ENCODE measurements at places on chromosomes 6 and 20.

DNA sequence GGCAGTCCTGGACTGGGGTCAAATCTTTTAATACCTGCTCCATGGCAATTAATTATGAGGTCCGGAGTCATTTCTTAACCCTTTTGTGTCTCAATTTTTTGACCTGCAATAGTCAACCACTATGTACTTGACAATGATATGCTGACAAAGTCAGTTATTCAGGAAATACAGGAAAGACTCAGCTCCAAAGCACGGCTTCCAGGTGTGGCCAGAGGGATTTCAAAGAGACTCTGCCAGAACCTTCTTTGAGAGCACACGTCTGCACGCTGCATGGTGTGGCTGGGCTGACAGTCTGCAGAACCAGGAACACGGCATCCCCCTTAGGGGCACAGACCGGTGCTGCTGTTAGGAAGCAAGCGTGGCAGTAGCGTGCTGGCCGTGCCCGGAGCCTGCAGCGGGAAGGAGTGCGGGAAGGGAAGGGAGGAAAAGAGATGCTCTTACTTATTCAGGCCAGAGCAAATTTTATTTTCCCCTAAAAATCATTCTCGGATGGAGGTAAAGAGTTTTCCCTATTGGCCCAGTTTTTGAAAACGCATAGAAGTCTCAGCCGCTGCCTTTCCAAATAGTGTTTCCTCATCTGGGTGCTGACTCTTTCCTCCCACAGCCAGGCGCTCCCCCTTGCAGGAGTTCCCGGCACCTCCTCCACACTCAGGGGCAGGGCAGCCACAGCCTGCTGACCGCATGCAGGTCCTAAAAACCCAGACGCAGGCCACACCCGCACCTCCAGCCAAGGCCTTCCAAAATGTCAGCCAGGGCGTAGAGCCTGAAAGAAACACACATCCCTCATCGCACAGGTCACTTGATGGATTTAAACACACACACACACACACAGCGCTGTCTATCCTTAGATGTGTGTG lies 187.4 kb upstream of the SNX9 start:
- no peak for DNase-seq

DNA sequence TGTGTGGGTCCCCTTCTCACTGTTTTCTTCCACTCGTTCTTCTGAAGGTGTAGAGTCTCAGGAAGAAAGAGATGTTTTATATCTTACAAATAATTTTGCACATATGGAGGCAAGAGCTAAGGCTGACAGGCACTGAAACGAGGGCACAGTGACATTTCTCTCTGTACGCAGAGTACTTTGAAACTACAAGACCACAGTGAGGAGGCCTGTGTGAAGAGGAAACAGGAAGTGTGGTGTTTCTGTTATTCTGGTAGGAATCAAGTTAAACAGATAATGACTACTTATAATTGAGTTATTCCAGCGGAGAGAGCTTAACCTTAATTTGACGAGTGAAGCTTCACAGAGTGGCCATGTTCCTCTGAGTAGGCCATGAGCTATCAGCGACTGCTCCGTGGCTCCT lies 4.8 kb downstream of the CDH4 start:
- DNase-seq: no peak

GRCh38 chr6:148329596-148330381 lies 12.8 kb upstream of the SASH1 start:
- DNase-seq: no peak

DNA sequence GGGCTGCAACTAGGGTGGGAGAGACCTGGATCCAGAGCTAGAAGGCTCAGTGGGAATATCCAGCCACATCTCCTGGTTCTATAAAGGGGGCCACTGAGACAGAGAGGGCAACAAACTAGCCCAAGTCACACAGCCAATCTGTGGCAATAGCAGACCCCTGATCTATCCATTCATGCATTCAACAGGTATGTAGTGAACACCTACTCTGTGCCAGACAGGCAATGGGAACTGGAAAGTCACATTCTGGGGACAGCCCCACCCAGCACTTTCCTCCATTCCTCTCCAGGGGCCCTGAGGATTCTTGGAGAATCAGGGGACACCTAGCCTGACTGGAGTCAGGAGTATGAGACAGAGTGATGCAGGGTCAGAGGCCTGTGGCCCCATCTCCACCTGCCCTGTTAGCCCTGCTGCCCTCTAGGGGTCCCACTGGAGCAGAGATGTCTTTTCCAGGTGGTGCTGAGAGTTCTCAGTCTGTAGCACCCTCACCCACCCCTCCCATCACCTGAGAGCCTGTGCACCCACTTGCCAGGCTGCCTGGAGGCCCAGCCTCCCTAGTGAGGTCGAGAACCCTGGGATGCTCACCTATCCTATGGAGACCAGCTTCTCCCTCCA lies 13.6 kb downstream of the BPIFA2 start:
- no peak for DNase-seq

DNA sequence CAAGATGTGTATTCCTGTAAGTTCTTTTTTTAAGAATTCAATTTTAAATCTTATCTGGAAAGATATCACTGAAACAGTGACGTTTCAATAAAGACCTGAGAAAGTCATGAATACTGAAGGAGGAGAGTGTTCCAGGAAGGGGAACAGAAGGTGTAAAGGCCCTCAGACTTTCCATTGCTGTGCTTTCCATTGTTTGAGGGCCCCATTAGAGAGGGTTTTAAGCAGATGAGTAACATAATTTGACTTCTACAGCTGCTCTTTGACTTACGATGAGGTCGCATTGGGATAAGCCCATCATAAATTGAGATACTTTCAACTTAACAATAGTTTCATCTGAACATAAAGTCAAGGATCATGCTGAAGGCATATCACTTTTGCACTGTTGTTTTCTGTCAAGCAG lies 24.7 kb downstream of the ACOT13 start:
- no peak for DNase-seq

DNA sequence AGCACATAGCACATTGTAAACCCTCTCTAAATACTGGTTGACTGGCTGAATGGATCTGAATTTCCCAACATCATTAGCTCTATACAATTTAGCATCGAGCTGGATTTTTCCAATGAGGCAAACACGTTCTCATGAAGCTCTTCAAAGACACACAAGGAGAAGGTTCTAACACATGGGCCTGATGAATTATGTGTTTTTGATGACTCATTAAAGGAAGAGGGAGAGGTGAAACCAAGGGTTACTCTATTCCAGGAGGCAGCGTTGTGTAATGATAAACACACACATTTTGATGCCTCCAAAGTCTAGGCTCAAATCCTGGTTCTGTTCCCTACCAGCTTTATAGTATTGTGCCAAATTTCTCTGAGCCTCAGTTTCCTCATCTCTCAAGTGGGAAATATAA lies 84.3 kb downstream of the PFDN4 start:
- DNase-seq: no peak

DNA sequence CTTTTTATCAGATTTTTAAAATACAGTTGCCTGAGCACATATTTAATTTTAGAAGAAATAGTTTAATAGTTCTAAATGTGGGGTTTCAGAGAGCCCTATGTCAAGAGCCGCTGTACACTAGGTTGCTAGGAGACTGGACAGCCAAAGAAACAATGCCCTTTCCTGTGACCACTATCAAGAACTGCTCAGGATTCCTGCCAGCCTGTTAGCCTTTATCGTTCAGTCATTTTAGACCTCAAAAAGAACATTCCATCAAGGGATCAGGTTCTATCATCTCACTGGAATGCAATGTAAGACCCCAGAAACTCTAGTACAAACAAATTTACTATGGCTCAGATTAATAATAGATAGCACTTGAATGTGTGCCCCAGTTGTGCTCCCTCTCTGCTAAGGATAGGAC lies 181.2 kb upstream of the CCN2 start:
- no peak for DNase-seq

DNA sequence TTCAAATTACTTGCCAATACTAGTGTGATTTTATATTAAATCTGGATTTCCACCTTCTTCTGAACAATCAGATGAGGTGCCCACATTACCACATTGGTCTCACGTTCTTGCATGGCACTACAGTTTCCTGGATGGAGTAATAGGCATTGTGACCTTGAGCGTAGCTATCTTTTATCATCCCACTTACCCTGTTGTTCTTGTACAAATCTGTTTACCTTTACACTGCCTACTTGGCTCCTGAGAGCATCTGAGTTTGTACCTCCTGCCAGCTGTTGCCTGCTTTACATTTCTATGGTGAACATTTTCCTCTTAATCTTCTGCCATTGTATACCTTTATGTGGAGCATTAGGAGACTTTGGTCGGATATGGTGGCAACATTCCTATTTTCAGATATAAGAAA lies 90.7 kb downstream of the AKAP7 start:
- DNase-seq: no peak
